ENCODE measurements at places on chromosomes 4 and X. TPM values are rescaled to one million over a fixed set of nuclear protein-coding genes. Genes with fewer than 3 reads are reported as not detected.

DNA sequence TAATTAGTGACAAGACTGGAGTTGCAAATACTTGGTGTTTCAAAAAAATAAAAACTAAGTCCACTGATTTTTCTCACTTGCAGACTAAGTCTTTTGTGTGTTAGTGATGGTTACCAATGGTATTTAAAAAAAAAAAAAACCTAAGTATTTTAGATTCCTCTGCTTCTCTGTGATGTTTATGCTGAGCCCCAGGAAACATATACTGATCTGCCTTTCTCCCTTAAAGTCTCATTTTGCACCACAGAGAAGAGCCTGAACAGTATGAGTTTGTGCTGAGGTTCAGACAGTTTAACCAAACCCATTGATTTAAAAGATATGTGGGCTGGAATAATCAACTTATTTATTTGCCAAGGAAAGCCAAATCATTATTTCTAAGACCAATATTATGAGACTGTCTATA is 1305.0 kb downstream of the PCDH18 start:
- DNase-seq: no peak

- peak; percentile 31 for DNase-seq
Measured at GRCh38 chr4:150078041-150078578, at the start of gene DCLK2. TSS of gene DCLK2 (plus strand) at chr4:150078445. CDS start at chr4:150079028, 583 bp downstream.

DNA sequence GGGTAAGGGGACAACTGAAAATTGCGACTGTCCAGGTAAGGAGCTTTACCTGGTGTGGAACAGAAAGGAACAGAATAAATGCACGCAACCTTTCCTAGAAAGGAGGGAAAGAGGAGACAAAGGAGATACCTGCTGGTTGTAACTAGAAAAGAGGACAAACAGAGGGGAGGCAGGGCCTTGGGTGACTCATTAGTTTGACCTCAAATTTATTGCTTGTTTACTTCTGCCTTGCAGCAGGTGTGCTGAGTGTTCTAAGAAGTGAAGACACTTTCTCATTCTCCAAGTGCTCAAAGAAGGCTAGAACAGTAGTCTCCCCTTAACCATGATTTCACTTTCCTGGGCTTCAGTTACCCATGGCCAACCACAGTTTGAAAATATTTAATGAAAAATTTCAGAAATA is 123.1 kb upstream of the BOD1L1 start:
- DNase-seq: no peak

GRCh38 chr4:173748353-173748752 is 218.3 kb upstream of the HAND2 start:
- DNase-seq: no peak

DNA sequence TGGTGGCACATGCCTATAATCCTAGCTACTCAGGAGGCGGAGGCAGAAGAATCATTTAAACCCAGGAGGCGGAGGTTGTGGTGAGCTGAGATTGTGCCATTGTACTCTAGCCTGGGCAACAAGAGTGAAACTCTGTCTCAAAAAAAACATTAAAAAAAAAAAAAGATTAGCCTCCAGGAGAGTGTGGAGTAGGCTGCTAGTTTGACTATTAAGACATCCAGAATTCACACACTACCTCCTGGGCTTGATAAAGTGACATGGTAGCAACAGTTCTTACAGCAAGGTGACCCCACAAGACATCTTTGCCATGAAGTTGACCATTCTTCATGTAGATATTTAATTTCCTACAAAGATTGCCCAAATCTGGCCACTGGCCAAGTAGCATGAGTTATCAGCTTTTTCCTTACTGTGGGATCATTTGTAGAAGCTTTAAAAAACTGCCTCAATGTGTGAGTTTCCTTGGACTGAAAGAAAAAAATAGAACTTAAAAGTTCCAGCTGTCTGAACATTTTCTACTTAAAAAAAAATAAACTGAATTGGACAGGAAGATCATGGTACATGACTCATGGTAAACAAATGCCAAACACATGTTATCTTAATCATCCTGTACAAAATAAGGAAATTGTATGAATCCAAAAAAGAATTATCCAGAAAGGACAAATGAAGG is 35.3 kb upstream of the SPRY1 start:
- no peak for DNase-seq

TRIM2 gene
- total RNA-seq: 35.5 TPM

SLC34A2 gene
- total RNA-seq: 12.8 TPM

ATP8A1 gene
- total RNA-seq: 0.76 TPM

HTR2C gene
- not detected for total RNA-seq

FGD1 gene
- total RNA-seq: 0.97 TPM

Data from Calu3 (cell line).